Right forelimb (tissue), 1 donor: ENCODE measurements at places on chromosomes 6 and 20.

DNA sequence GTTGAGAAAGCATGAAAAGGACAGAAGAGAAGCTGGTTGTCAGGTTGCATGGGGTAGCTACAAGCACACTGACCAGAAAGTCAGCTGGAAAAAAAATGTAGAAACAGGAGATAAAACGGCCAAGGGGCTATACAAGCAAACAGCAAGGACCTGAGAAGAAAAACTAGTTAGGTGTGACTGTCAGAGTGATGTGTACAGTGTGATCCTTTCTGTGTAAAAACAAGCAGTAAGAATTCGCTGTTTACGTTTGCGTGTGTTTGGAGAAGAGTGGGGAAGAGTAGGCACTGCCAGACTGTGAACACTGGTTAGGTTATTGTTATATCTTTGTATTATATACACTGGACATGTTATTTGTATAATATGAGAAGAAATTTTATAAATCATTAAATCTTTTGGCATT, 28.1 kb downstream of the PTPN1 start:
- no peak for DNase-seq

DNA sequence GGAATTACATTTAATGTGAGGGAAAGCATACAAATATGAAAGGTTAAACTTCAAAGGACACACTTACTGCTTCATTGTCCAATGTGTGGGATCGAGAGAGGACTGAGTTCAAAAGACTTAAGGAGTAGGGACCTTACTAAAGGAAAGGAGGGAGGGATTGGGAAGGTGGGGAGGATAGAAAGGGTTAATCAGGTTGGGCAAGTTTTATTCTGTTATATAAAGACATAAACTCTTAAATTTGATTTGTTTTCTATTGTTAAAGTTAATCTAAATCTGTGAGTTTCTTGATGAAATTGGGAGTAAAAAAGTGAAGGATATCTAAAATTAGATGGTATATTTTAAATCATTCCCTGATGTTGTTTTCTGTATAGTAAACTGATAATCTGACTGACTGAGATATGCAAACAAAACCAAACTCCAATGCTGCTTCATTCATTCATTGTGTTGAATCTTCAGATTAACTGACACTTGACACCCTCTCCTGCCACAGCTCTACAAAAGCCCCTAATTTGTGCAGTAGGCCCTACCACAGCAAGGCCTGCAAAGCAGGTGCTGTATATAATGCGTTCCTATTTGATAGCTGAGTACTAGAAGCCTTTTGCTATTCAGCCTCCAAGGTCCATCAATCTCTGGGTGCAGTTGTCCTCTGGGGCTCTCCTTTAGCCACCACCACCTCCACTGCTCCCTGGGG, 1.3 kb upstream of the UBE2J1 start:
- DNase-seq: no peak

DNA sequence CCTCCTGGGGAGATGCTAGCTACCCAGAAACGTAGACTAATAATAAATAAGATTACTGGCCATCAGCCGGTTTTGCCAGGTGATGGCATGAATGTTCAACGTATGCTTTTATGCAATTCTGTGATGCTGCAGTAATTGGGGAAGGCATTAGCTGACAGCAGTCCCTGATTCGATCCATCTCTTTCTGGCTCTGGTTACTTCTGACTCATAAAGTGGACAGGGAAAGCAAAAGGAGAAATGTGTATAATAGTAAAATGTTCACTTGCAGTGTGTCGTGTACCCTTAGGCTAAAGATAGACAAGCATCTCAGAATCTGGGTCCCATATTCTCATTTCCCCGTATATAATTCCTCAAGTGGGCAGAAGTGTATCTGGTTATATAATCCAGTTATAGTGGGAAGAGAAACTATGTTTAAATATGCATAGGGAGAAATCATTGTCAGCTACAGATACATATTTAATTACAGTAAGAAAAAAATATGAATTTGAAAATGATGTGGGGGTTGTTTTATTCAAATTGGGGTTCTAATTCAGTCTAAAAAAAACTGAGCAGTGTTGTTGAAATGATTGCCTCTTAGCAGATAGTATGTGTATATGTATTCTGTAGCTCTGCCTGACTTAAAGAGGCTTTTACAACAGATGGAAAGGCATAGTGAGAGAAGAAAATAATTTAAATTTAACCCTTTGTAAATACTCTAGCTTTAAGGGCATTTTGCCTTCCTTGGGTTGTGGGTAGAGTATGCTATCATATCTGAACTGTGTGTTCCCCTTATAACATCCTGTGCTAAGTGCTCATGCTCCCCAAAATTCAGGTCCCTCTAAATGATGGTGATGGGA, 40.6 kb downstream of the DOK5 start:
- no peak for DNase-seq

- DNase-seq: no peak
These were observed 105.8 kb downstream of the SLX4IP start for GRCh38 chr20:10540636-10541493.

DNA sequence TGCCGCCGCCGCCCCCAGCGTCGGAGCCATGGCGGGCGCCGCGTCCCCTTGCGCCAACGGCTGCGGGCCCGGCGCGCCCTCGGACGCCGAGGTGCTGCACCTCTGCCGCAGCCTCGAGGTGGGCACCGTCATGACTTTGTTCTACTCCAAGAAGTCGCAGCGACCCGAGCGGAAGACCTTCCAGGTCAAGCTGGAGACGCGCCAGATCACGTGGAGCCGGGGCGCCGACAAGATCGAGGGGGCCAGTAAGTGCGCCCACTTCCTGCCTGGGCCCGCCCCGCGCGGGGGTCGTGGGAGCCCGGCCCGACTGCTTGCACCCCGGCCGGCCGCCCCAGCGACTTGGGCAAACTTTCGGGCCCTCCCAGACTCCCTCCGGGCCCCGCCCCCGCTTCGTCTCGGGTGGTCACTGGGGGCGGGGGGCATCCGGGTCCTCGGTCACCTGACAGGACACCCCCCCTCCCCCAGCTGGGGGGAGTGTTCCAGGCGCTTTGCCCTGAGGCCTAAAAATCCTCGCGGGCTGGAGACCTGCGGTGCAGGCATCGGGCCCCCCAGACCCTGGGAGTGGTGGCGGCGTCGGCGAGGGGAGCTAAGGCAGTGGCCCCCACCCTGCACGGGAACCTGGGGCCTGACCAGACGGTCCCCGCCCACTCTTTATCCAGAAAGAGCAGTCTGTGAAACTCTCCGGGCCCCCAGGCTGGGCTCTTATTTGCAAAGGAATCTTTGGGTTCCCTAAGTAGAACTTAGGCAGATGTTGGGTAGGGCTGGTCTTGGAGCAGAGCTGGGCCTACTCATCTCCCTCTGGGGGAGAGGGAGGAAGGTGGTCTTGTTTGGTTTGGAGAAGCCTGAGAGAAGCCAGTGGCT, 501 bp downstream of the PLCG1 start:
- peak; percentile 90 for DNase-seq

DNA sequence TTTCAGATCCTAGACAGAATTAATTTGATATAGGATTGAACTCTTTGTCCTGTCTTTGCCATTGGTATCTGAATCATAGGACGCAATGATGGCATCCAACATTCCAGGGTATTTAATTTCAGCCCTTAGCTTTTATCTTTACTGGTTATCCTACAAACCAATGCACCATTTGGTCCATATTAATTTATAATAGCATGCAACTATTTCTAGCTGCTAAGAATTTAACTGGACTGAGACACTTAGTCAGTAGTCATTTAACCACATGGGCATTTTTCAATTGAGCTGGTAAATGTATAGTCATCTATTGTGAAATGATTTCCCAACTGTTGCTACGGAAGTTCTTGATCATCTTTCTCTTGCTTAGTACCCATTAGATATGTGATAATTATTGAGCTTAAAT, 141.1 kb downstream of the CD164 start:
- DNase-seq: no peak
